CD8-positive, alpha-beta memory T cell (primary cell): ENCODE measurements at places on chromosomes 1 and 21. TPM values are rescaled to one million over a fixed set of nuclear protein-coding genes. Genes with fewer than 3 reads are reported as not detected.

- no peak for DNase-seq
Measured at GRCh38 chr1:54968551-54968950, 11.9 kb upstream of the TMEM61 start.

Gene HES3
- total RNA-seq = not detected

DNA sequence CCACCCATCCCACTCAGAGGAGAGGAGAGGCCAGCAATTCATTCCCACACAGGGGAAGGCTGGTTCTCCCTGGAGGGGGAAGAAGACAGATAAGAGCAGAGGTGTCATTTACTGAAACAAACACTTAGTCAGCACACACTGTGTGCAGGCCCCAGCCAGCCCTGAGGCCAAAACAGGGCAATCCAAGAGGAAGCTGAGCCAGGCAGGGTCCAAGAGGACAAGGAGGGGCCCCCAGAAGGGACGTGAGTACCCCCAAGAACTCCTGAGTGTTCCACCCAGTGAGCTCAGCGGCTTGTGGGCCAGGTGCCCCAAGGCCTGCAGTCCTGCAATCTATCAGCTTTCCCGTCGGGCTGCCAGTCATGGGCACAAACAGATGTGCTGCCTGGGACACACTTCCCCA, 15.8 kb downstream of the ADGRB2 start:
- no peak for DNase-seq

Gene FCRL1
- not detected for total RNA-seq

- DNase-seq = no peak
Measured at GRCh38 chr1:46941135-46941694, at the start of gene CYP4A11. CYP4A11 (minus strand) TSS chr1:46941476; CDS start chr1:46941433, 43 bp downstream.

DNA sequence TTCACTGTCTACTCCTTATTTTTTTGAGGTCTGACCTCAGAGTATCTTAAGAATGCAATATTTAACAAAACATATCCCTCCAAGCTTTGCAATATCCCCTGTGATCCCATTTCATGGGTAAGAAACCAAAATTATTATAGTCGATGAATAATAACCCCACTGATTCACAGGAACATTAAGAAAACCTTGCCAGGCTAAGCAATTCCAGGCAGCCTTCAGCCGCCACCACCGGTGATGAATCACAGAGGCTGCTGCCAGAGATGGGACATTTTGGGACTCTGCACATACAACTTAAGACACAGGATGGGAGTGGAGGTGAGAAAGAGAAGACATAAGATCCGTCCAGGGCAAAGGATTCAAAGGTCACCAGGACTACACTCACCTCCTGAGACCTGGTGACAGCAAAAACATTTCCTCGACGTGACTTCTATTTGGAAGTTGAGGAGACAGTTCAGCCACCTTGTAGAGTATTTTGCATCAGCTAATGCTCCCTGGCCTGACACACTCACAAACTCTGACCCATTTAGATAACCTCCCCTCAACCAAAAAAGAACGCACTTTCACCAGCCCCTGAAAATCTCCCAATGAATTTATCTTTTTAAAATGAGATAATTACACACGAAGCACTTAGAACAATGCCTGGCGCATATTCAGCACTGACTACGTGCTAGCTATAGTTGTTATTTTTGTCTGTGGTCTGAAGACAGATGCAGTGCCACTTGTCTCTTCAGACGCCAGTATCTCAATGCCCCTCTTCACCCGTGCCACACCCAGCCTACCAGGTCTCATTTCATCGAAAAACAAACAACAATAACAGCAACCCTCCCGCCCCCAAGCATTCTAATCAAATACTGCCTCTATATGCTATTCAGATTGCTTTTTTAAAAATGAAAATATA, 17.8 kb upstream of the OVAAL start:
- no peak for DNase-seq

GRCh38 chr21:37593740-37594471, 227.3 kb downstream of the DYRK1A start:
- DNase-seq = no peak
